ENCODE measurements at places on chromosomes 11 and 22.

- DNase-seq, result no peak
Measured at GRCh38 chr11:111703576-111703975, 62.6 kb downstream of the PPP2R1B start.

- no peak for DNase-seq
Measured at GRCh38 chr22:35754761-35755160, 37.1 kb downstream of the APOL5 start.

GRCh38 chr11:5737091-5737490 is 843 bp downstream of the OR56B1 start:
- no peak for DNase-seq

GRCh38 chr22:19134874-19135273 is 3.8 kb downstream of the TSSK2 start:
- no peak for DNase-seq

DNA sequence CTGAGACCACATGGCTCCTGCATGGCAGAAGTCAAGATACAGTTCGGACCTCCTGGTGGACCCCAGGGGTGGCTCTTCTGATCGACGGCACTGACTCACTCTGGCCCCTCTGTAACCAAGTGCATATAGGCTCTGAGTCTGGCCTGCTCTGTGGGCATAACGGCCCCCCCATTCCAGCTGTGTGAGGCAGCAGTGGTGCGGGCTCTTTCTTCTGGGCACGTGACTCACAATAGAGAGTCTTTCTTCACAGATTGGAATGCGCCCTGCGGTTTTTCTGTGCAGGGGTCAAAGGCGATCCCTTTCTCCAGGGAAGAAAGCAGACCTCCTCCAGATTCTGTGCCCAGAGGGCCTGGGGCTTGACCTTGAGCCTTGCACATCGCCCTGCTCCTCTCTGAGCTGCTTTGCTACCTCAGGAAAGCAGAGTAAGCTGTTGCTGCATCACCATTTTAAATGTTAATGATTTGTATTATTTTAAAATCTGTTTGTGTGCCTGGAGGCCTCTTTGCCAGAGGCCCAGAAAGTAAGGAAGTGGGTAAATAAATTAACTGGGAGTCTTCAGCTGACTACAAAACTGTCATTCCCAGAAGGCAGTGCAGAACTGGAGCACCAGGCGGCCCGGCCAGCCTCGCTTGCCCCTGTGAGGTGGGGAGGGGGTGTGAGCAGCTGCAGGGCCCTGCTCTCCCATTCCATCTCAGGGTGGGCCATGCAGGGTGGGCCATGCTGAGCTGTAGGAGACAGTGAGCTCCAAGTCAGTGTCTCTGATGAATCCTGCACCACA is 199.0 kb downstream of the GRIK4 start:
- DNase-seq, result no peak

DNA sequence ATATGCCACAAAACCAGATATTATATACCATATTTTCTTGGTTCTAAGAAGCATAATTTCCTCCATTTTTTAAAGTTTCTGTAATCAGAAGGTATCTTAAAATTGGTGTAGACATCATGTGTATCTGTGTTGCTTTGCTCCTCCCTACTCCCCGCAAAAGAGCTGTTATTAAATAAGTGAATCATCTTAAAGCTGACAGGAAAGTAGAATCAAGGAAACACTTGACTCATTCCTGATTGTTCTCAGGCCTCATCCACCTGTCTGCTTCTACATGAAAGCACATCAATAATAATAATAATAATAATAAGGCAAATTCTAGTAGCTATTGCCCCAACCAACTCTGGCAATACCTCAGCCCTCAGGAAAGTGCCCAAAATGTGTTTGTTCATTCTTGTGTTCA is 26.2 kb upstream of the GUCY1A2 start:
- DNase-seq, result no peak

All from hematopoietic multipotent progenitor cell treated with erythropoietin and hydrocortisone succinate and interleukin-3 and kit ligand, for 6 days (in vitro differentiated cells).